ENCODE measurements at places on chromosomes 6 and 20.

GRCh38 chr6:49790341-49790740 is 3.3 kb upstream of the PGK2 start:
- no peak for DNase-seq

DNA sequence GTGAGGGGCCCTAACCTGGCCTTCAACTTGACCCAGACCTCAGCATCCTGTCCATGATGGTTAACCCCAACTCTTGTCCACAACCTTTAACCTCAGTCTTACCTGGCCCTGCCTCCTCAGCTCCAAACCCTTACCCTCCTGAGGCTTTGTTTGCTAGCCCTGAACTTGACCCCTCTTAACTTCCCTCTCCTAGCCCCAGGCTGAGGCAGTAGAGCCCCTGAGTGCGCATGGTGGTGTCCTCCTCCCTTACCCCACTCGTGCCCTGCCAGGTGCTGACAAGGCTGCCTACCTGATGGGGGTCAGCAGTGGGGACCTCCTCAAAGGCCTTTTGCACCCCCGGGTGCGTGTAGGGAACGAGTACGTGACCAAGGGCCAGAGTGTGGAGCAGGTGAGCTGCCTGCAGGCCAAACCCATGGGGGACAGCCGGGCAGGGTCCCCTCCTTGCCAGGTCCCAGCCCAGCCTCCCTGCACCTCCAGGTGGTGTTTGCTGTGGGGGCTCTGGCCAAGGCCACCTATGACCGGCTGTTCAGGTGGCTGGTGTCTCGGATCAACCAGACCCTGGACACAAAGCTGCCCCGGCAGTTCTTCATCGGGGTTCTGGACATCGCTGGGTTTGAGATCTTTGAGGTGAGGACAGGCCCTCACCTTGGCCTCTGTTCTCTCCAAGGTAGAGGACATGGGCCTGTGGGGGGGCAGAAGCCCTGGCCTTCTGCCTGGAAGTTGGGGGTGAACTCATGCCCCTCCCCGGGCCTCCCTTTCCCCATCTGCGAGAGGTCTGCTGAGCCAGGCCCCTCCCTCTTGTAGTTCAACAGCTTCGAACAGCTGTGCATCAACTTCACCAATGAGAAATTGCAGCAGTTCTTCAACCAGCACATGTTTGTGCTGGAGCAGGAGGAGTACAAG is 31.9 kb downstream of the MYH7B start:
- no peak for DNase-seq

DNA sequence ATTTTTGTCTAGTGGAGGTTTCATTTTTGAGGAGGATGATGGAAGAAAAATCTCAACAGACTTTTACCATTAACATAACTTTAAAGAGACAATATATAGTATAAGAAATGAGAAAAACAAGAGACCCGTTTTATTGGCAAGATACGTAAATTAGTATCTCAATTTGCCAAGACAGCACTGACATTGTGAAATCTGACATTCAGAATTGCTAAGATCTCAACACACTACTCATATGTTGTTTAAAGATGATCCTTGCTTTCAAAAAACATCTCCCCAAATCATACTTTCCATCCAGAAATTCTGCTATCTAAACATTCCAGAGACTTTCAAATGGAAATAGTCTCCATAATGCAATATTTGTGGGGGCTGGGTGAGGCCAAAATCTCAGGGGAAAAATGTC is 220.9 kb upstream of the CEP162 start:
- DNase-seq, result no peak

- DNase-seq, result no peak
These were observed 25.7 kb upstream of the DEFB125 start for GRCh38 chr20:61757-62156.

GRCh38 chr20:63268256-63268655 is 4.4 kb upstream of the ARFGAP1 start:
- no peak for DNase-seq

- DNase-seq, result no peak
These were observed 67.8 kb downstream of the TIAM2 start for GRCh38 chr6:155062866-155063341.

- no peak for DNase-seq
These were observed 236.4 kb upstream of the ASCC3 start for GRCh38 chr6:101117393-101118135.

DNA sequence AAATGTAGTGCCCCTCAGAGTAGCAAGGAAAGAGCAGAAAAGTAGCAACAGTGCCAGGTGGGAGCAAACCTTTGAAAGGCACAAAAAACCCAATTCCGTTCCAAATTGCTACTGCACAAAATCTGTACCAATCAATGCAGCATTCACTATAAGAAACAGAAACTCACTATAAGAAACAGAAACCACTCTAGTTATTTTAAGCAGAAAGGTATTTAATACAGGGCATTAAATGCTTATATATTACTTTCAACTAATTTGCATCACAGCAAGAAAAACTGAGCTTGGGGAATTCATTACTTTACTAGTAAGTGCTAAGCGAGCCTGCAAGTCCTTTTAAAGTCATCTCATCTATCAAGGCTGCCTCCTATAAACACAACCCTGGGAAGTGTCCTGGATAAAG is 116.5 kb upstream of the OLIG3 start:
- DNase-seq, result no peak

DNA sequence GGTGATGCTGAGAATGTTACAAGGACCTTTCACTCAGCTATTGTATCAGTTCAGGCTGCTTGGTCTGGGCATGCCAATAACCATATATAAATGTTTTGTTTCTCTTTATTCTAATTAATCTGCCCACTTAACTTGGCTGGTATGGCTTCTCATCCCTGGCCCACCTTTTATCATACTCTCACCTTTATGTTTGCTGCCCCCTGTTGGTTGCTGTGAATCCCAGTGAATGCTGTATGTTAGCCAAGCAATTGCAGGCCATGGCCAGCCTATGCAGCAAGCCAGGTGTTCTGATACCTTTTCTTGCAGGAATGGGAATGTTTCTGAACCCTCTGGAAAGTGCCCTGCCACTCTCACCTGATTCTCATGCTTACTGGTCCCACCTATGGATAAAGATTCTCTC is 54.6 kb downstream of the PCSK2 start:
- no peak for DNase-seq

DNA sequence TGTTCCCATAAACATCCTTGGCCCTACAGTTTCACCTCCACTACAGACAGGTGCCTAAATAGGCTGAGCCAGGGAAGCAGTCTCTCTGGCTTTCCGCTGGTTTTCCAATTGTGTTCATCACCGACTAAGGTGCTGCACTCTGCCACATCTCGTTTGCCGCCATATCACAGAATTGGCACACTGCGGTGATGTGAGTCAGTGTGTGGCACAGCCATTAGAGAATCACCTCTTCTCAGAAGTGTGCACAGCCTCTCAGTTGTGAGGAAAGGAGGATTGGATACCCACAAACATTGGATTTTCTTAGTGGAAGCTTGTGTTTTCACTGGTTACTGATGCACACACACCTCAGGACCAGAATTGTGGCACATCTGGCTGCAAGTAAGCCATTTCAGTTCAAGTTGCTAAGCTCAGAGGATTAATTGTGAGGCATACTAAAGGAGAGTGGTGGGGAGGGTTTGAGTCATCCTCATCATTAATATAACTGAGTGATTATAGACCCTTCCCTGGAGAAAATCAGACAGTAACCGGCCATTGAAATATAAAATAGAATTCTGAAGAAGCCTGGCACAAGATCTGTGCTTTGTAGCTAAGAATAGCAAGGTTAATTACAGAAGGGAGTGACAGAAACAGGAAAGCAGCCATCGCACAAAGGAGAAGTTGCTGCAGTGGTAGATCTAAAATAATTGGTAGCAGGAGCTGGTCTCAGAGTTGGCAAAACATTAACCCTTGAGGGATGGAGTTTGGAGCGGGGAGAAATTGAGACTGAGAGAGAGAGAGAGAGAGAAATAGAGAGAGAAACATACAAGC is 506.9 kb downstream of the LMBRD1 start:
- no peak for DNase-seq

DNA sequence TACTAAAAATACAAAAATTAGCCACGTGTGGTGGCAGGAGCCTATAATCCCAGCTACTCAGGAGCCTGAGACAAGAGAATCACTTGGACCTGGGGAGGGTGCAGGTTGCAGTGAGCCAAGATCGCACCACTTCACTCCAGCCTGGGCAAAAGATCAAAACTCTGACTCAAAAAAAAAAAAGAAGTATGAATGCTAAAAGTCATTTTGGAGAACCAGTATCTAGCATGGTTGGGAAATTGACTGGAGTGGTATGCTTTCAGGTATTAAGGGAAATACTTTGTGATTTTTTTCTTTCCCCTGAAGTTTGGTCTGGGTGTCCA is 30.1 kb downstream of the PCMT1 start:
- DNase-seq, result no peak

DNA sequence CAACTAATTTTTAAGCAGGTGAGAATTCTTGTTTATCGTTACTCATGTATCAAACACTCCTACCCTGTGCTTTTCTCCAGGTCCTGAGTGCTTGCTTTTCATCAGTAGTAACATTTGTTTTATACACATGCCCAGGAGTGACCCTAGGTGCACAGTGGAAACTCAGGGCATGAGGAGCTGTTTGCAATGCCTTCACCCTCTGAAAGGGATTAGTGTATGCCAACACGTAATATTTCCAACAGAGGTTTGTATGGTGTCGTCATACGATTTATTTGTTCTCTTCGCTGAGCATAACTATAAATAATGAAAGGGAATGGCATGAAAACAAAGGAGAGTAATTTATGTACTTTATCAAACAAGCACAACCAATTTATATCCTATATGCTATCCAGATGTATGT is 537.4 kb upstream of the MMS22L start:
- no peak for DNase-seq

DNA sequence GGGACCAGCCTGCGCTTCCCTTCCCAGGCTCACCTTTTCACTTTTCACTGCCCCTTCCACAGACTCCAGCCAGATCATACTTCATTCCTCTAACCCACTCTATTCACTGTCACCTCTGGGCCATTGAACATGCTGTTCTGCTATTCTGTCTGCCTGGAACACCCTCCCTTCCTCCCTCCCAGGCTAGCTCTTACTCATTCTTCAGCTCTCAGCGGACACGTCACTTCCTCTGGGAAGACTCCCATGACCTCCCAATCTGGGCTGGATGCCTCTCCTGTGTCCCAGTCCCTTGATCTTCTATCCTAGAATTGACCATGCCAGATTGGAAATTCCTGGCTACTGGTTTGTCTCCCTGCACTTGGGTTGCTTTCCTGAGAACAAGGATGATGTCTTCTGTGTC is 5.0 kb downstream of the SLC12A5 start:
- no peak for DNase-seq

DNA sequence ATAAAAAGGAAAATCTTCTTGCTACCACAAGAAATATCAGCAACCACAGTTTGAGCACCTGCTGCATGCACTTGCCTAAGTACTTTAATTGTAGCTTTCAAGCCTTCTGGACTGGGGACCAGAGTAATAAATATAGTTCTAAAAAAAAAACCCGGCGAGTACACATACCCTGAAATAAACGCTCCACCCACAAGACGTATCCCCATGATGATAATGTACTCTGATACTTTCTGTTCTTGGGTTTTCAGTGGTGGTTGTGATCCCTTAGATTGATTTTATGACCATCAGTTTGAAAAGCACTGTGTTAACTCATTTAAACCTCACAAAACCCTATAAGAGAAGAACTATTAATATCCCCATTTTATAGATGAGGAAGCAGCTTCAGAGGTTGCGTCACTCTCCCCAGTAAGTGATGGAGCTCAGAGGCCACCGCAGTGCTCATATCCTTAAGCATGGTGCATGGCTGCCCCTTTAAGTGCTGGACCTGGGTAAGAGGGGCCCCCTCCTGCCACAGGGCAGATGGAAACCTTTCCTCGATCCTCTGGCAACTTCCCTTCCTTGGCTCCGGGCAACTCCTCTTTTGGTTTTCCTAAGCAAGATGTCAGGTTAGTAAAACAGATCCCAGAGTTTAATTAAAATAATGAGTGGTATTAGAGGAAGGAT is 67.3 kb downstream of the KCNB1 start:
- no peak for DNase-seq

GRCh38 chr6:155270561-155271091 is 6.8 kb downstream of the CLDN20 start:
- no peak for DNase-seq

DNA sequence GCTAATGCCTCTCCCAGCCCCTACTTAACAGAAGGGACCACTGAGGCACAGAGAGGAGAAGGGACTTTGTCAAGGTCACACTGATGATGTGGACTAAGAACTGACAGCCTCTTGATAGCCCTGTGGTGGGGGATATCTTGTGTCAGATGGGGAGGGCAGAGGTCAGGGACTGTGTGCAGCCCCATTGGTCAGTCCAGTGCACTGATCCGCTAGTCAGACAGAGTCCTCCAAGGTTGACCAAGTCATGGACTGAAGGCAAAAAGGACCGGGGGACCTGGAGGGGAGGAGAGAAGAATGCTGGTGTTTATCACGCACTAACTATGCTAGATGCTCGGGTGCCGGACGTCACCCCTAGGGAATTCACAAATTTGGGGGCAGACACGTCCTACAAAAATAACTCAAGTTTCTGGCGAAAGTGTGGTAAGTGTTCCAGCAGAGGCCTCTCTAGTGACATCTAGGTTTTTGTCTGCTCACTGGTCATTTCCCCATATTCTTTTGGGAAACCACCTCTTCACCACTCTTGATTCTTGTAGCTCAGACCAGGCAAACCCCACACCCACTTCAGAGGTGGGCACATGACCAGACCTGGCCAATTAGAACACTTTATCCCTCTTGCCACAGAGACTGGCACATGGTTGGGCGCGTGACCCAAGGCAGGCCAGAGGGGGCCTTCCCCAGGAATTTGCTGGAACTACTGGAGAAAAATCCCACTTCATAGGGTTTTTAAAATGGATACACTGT is 21.0 kb downstream of the TCF15 start:
- no peak for DNase-seq

DNA sequence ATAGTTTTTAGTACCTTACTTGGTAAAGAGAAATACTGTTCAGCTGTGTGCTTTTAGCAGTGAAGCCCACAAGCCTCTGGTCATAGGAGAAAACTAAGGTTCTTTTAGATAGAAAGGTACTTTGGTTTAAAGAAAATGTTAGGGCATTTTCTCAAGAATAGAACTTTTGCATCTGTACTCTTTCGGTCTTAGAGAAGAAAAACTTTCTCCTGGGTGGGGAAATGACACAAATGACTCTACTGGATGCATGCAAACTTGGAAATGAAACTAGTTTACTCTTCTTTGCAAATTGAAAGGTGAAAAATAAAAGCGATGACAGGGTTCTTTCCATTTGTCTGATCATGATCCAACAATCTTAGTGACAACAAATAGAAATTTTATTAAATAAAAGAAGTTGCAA is 2.1 kb upstream of the TMEM217 start:
- no peak for DNase-seq

GRCh38 chr6:140915103-140915502 is 1217.6 kb upstream of the GJE1 start:
- no peak for DNase-seq

GRCh38 chr6:16403831-16404230 is 165.4 kb downstream of the GMPR start:
- DNase-seq, result no peak

- DNase-seq, result no peak
These were observed 3.4 kb upstream of the HELZ2 start for GRCh38 chr20:63577317-63577894.

GRCh38 chr20:10551732-10552724 is 116.9 kb downstream of the SLX4IP start:
- no peak for DNase-seq

- DNase-seq, result no peak
These were observed 14.9 kb downstream of the FGD2 start for GRCh38 chr6:37020381-37020780.

GRCh38 chr6:119027465-119027864 is 51.0 kb downstream of the FAM184A start:
- no peak for DNase-seq

- DNase-seq, result no peak
These were observed 55.7 kb downstream of the NCOA7 start for GRCh38 chr6:125846292-125847024.
